ENCODE measurements at places on chromosomes 13 and 19. TPM values are rescaled to one million over a fixed set of nuclear protein-coding genes. Genes with fewer than 3 reads are reported as not detected.

SPINT2 gene
- polyA plus RNA-seq, result 606 TPM

FGF21 gene
- polyA plus RNA-seq, result not detected

PTH2 gene
- 15.8 TPM for polyA plus RNA-seq

FCAR gene
- polyA plus RNA-seq, result not detected

TDRD3 gene
- polyA plus RNA-seq, result 24.5 TPM

FFAR2 gene
- not detected for polyA plus RNA-seq

ZSCAN4 gene
- polyA plus RNA-seq, result not detected

C19orf53 gene
- polyA plus RNA-seq, result 245 TPM

NLRP11 gene
- not detected for polyA plus RNA-seq

OR10H5 gene
- not detected for polyA plus RNA-seq

DNAAF3 gene
- 7.6 TPM for polyA plus RNA-seq

DHX34 gene
- polyA plus RNA-seq, result 16.1 TPM

PRR22 gene
- 1.9 TPM for polyA plus RNA-seq

KRTDAP gene
- 2.2 TPM for polyA plus RNA-seq

KIRREL2 gene
- 3.7 TPM for polyA plus RNA-seq

JSRP1 gene
- 0.79 TPM for polyA plus RNA-seq

PPP1R15A gene
- polyA plus RNA-seq, result 87.6 TPM

ELSPBP1 gene
- not detected for polyA plus RNA-seq

KBTBD6 gene
- polyA plus RNA-seq, result 10.2 TPM

GSX1 gene
- polyA plus RNA-seq, result not detected
